ENCODE measurements at places on chromosomes 7 and 10.

DNA sequence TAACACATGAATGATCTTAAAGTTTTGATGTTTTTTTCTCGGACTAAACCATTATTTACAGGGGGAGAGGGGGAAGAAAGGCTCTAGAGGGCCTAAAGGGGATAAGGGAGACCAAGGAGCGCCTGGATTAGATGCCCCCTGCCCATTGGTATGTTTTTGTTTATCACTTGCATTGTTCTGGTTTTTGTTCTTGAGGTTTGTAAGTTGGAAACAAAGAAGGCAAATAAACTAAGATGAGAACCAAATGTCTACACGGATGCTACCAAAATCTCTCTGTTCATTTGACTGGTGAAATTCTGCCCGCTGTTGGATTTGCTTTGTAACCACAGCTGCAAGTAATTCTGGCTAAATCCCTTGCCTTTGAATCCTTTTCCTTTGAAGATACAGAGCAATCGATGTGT lies 99.8 kb upstream of the MACROH2A2 start:
- DNase-seq: no peak

DNA sequence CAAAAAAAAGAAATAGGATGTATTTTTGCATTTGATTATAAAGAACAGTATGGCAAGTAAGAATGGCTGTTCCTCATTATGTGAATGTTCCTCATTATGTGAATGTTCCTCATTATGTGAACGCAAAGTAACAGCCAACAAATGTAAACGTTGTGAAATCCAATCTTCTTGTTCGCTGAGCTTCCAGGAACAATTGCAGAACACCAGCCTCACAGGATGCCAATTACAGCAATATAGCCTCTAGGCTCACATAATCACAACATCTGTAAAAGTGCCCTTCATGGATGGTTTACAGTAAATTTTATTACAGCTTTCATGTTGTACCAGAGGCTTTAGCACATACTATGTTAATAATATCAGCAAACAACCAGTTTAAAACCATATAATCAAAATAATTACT lies 71.6 kb downstream of the THSD7A start:
- DNase-seq: no peak

- DNase-seq: no peak
Measured at GRCh38 chr7:47104206-47104549, 477.7 kb downstream of the TNS3 start.

- no peak for DNase-seq
Measured at GRCh38 chr7:129532375-129532774, 30.0 kb downstream of the SMKR1 start.

DNA sequence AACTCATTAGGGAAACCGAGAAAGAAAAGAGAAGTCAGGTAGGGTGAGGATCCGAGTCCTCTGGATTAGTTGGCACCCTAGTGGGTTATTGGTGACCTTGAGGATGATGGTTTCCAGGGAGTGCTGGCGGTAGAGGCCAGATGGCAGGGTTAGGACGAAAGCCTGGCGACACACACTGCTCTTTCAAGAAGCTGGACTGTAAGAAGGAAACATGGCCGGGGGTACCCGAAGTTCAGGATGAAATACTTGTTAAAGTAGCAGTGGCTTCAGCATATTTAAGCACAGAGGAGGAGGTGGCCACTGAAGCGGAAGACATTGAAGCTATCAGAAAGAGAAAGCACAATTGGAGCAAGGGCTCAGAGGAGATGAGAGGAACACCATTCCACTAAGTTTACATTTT lies 224.6 kb downstream of the RELN start:
- DNase-seq: no peak

GRCh38 chr7:131327049-131327625 lies 539 bp upstream of the MKLN1 start:
- no peak for DNase-seq

GRCh38 chr7:45716380-45717203 lies 142.4 kb downstream of the ADCY1 start:
- DNase-seq: no peak

DNA sequence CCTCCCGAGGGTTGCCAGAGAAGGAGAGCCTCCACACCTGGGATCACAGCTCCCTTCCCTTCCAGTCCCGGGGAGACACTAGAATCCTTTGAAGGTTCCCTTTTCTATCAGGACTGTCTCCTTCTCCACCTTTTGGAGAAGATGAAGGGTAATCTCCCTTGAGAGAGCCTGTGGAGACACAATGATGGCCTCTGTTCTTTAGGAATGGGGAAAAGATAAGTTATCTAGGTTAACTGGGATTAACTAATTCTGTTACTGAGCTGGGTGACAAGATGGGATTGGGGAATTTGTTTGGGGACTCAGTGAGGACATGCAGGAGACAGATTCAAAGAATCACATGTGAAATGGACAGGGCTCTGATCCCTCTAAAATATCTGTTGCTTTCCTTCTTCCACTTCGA lies 181.1 kb upstream of the BMPER start:
- no peak for DNase-seq

DNA sequence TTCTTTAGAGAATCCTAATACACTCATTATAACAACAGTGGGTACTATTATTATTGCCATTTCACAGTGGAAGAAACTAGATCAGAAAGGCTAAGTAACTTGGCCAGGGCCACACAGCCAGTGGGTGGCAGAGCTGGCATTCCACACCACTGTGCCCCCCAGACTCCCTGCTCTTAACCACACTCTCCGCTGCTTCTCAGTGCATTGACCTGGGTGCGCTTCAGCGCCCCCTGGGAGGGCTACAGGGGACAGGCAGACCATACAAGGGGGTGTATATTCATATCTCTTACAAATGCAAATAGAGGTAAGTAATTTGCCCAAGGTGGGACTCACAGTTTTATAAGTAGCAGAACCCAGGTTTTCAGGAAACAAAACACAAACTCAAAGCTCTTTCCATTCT lies 77.0 kb upstream of the NMT2 start:
- DNase-seq: peak; percentile 29

DNA sequence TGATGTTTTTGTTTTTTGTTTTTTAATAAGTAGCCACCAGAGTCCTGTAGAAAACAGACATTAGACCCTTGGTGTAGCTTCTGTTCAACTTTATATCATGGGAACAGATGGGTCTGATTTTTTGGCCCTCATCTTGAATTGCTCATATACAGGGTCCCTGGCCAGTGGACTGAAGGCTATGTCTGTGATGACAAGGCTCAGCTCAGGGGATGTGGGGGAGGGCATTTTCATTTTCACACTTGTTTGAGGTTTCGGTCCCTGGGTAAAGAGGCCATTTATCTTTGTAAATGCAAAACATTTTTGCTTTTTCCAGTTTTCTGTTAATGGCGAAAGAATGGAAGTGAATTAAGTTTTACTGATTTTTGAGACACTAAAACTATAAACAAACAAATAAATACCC lies 257.6 kb upstream of the PHYHIPL start:
- DNase-seq: no peak

DNA sequence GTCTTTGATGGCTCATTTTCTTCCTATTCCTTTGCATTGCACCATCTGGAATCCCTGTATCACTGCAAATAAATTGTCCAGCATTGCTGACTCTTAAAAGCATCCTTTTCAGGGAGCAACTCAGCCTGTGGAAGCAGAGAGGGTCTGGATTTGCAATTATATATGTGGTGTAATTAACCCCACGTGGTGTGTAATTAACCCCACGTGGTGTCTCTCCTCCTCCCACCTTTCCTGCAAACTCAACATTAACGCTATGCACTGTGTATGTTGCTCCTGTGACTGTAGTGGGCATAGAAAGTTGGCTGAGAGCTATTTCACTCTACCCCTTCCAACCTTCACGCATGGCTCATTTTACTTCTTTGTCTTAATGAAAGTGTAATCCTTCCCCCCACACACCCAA lies 689.0 kb upstream of the COBL start:
- no peak for DNase-seq

GRCh38 chr7:44920119-44920518 lies 34.8 kb upstream of the PURB start:
- DNase-seq: no peak

- DNase-seq: no peak
Measured at GRCh38 chr10:15342970-15343369, 28.1 kb downstream of the FAM171A1 start.

DNA sequence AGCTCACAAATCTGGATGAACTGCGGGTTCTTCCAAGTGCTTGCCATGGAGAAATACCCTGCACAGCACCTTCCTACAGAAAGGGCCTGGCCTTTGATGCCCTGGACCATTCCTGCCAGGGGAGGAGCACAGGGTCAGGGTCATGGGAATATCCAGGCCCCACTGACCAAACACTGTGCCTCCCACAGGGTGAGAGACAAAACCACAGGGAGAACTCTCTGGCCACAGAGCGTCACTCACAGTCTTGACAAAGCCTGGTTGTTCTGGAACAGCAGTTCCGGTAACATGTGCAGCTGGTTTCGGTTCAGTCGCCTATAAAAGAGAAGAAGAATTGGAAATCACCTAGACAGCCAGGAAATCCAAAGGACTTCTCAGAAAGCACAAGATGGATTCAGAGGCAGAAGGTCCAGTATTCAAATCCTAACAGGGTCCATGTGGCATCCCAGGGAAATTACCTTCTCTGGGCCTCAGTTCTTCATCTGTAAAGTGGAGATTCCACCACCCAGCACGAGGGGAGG lies 28.1 kb downstream of the SLIT1 start:
- DNase-seq: peak; percentile 24

- DNase-seq: peak; percentile 3
Measured at GRCh38 chr7:23246555-23246954, at the start of gene GPNMB. Gene GPNMB (plus strand): TSS chr7:23246775. CDS start chr7:23246858, 83 bp downstream.

- DNase-seq: no peak
Measured at GRCh38 chr10:49230004-49230403, 41.8 kb upstream of the TMEM273 start.

DNA sequence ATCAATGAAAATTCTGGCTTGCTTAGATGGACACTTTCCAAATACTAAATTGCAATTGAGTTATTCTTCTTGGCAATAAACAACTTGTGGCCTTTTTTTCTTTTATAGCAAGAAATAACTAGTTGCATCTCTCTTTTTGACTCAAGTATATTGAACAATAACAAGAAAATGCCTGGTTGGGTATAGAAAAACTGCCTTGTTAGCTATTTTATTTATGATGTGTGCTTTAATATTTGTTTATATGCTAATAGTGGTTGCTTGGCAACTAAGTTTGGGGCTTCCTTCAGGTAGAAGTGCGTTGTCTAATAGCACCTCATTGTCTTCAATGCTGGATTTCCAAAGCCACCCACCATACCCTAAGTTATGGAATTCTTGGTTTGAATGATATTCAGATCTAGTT lies 30.1 kb upstream of the PPP1R3C start:
- DNase-seq: no peak

DNA sequence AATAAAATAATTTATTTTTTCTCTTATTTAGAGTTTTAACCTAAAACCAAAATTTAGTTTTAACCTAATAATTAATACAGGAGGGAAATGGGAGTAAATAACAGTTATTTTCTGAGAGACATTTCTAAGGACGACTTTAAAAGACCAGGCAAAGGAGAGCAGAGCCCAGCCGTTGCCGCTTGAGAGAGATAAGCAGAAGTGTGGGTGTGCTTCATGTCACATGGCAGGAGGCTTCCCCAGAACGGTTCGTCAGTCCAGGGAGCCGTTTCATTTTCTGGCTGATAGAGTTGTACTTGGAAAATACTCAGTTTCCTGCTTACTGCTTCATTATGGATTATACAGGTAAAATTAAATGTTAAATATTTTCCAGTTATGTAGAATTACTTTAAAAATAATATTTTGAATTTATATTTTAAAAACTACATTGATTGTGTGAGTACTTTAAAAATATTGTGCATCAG lies 61.4 kb downstream of the ST7 start:
- no peak for DNase-seq

- no peak for DNase-seq
Measured at GRCh38 chr10:47425813-47426419, 41.8 kb upstream of the ZNF488 start.

- DNase-seq: no peak
Measured at GRCh38 chr10:126065751-126066377, 169.5 kb downstream of the FANK1 start.

DNA sequence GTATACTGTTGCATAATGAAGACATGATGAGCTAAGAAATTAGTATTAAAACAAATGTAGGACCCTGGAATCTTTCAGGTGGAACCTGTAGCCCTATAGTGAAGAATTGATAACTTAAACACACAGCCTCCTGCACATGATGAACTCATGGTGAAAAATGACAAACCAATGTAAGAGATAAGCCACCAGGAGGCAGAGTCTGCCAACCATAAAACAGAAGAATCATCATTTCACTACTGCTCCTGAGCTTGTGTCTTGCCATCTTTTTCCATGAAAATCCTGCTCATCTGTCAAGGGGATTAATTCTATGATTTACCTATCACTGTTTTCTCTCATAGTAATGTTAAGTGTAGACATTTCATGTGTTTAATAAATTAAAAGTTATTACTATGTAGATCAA lies 363.9 kb downstream of the MALRD1 start:
- DNase-seq: no peak

DNA sequence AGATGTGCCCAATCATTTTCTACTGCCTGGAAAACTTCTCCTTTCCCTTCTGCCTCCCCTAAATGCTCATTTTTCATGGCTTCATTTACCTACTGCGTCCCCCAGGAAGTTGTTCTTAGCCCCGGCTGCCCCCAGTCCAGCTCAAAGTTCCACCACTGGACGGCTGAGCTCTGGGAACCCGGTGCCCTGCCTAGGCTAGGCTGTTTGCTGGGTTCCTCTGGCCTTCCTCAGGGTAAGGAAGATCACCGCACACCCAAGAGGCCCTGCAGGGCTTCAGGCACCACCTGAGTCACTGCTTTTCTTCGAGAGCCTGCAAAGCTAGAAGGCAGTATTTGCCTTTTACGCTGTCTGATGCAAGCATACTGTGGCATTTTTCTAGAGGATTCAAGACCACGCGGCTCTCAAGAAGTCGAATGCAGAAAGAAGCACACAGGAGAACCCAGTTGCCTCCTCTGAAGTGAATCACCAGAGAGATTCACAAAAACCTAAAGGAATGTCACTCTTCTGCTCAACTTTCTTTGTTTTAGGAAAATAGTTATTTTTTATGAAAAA lies 46.7 kb upstream of the ZMIZ1 start:
- no peak for DNase-seq

- DNase-seq: no peak
Measured at GRCh38 chr10:122288262-122288661, 17.2 kb downstream of the BTBD16 start.

DNA sequence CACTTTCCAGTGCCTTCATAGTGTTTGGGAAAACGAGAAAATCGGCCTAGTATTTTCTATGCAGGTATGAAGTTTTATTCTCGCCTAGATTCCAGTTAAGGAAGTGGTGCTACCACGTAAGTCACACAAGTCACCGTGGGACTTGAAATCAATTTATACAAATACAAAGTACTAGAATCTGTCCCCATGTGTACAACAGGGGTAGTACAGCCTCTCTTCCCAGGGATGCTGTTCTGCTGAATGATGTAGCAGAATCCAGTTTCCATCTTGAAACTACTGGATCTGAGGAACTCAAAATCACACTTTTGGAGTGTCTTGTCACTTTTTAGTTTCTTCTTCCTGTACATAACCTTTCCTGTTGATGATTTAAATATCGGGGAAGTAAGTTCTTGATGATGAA lies 129.4 kb downstream of the SFMBT2 start:
- no peak for DNase-seq

DNA sequence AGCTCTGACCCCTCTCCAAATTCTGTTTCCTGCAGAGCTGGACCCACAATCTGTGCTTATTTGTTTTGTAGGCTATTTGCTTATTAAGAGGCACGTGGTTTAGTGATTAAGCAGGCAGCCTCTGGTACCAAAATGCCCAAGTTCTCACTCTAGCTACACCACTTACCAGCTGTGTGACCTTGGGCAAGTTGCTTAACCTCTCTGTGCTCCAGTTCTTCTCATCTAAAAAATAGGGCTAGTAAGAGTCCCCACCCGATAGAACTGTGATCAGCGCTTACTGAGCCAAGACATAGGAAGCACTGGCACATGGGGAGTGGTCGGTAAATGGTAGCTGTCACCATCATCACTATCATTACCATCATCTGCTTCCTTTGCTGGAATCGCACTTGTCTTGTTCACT lies 20.8 kb downstream of the C10orf105 start:
- no peak for DNase-seq
